ENCODE measurements at places on chromosomes 16 and 17. TPM values are rescaled to one million over a fixed set of nuclear protein-coding genes. Genes with fewer than 3 reads are reported as not detected.

DNA sequence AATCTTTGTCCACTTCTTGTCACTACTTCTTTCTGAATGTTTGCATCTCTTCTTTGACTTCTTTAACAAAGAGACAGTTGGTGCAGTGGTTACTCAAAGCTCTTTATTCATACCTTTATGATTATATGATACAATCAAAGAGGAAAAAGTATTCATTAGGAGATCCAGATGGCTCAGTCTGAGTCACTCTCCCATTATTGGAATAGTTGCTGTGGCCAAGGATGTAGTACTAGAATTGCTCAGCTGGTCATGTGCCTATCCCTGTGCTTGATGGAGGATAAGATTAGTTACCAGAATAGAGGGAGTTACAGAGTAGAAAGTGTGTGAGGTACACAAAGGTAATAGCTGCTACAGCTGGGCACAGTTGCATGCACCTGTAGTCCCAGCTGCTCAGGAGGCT lies 18.3 kb downstream of the BCAS3 start:
- DNase-seq = no peak

GRCh38 chr17:5745111-5745813 lies 161.0 kb upstream of the NLRP1 start:
- DNase-seq = no peak

DNA sequence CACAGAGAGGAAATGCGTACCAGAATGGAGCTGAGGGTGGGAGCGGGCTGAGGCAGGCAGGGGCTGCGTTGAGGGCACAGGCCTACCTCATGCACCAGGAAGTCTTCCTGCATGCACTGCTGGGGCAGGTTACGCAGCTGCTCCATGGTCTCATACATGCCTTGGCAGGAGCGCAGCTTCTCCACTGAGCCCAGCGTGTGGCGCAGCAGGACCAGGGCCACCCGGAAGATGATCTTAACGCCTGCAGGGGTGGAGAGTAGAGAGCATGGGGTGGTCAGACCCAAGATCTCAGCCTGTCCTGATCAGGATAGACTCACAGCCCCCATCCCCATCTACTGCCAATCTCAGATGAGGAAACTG lies 3.4 kb upstream of the CD2BP2 start:
- no peak for DNase-seq

GRCh38 chr17:603406-604114 lies 111.1 kb downstream of the VPS53 start:
- no peak for DNase-seq

KCTD2 gene
- 26.7 TPM for total RNA-seq

DNA sequence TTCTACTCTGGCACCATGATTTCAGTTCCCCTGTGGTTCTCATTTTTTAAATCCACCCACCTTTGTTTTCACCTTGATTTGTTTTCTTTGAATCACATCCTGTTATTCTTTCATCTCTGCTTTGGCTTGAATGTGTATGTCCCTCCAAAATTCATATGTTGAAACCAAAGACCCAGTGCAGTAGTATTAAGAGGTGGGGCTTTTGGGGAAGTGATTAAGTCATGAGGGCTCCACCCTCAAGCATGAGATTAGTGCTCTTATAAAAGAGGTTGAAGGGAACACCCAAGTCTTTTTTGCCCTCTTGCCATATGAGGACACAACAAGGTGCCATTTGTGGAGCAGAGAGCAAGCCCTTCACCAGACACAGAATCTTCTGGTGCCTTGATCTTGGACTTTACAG lies 382.3 kb downstream of the SLC39A11 start:
- DNase-seq = no peak

DNA sequence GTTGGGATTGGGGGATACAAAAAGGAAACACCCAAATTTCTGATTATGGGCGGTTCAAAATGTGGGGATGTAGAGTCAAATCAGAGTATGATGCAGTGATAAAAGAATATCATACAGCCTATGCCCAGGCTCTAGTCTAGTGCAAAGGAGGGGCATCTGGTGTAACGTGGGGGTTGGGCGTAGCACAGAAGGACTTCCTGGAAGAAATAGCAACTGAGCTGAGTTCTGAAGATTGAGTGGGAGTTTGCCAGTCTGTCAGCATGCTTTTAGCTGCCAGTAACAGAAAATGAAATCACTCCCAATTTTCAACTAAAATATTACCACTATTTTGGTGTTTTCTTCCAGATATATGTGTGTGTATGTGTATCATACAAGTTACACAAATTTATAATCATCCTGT lies 196.9 kb downstream of the SPECC1 start:
- DNase-seq = no peak

IGSF6 gene
- total RNA-seq = 3.0 TPM
